Cardiac septum (tissue), 1 donor: ENCODE measurements at places on chromosomes 16 and 17. TPM values are rescaled to one million over a fixed set of nuclear protein-coding genes. Genes with fewer than 3 reads are reported as not detected.

MARF1 gene
- 39.7 TPM for total RNA-seq

TRPV3 gene
- total RNA-seq, result 1.0 TPM

TBC1D3I gene
- total RNA-seq, result 0.38 TPM

SLC26A11 gene
- 8.3 TPM for total RNA-seq

ASPHD1 gene
- total RNA-seq, result 0.38 TPM

GDPD1 gene
- total RNA-seq, result 1.2 TPM

TPPP3 gene
- 9.6 TPM for total RNA-seq

MT1A gene
- 1.5 TPM for total RNA-seq

SLFN14 gene
- 0.08 TPM for total RNA-seq

RGS11 gene
- 31.4 TPM for total RNA-seq

PYY gene
- total RNA-seq, result not detected
